ENCODE measurements at places on chromosomes 12 and 14.

GRCh38 chr12:110957159-110957558 lies 36.8 kb upstream of the MYL2 start:
- DNase-seq, result no peak

DNA sequence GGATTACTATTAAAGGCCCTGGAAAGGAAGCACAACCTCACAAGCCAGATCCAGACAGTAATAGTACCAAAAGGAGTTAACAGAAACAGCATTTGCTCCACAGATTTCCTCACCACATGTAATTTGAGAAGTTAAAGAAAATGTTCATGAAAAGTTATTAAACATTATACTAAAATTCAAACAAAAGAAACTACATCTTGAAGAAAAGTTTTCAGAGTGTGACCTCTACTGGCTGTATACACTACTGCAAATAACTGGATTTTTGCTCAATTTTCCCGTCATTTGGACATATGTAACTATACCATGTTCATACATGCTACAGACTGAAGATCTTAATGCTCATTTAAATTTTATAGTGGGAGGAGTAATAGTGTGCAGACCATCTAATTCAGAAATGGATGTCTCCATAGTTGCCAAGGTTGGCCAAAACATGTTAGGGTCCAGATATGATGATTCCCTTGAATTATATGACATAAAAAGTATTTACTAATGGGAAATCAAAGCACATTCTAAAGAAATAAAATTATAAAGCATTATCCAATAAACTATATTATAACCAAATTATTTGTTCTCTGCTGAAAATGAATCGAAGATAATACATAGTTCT lies 5.6 kb downstream of the KRR1 start:
- DNase-seq, result no peak

DNA sequence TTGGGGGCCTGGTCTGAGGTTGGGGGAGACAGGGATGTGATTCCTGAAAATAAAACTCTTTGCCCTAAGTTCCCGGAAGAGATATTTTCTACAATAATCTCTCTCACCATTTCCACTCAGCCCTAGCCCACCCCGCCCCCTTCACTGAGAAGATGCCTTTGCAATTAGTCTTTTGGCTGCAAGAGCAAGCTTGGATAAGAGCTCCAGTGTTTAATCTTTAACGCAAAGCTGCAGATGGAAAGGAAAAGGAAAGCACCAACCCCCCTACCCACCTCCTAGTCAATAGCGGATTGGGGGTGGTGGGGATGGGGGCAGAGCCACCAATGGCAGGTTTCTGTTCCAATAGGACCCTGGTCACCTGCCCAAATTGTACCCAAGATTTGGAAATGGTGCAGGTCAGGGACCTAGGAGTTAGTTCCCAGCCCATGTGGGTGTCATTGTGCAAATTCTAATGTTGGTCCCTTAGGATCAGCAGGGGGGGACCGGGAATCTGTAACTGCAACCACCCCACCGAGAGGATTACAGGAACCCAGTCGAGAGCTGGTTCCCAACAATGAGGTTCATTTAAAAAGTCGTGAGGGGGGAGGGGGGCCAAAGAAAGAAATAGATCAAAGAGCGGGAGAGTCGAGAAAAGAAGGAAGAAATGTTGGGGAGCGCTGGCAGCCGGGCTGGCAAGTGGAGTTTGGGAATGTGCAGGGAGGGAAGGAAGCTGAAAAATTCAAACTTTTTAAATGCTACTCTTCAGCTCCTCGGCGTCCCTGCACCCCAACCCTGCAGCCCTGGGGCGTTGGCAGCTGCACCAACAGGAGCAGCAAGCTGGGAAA lies 1.6 kb downstream of the ZFP36L1 start:
- no peak for DNase-seq

DNA sequence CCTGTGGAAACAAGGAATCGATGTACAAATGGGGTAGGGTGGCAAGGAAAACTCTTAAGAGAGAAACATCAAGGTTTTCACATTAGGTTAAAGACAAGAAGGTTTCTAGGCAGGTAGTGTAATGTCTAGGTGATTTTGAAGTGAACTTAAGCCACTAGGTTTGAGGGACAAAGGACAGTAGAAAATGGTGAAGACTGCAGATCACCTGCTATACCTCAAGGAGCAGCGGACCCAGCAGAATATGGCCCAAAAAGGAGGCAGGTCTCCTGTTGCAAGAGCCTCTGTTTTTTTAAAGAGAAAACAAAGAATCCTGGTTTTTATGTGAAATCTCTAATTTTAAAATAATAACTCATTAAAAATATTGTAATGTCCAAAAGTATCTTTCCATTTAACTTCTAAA lies 178.1 kb downstream of the ACSS3 start:
- no peak for DNase-seq
